ENCODE measurements at places on chromosomes 1 and 21. TPM values are rescaled to one million over a fixed set of nuclear protein-coding genes. Genes with fewer than 3 reads are reported as not detected.

Gene OPTC
- total RNA-seq, result not detected

Gene HSD3B2
- total RNA-seq, result not detected

Gene PLK3
- 58.7 TPM for total RNA-seq

Gene ILDR2
- 5.8 TPM for total RNA-seq

Gene ACTA1
- total RNA-seq, result not detected

Gene LRRIQ3
- 1.7 TPM for total RNA-seq

Gene SPATA45
- total RNA-seq, result not detected

Gene AGRN
- 12.1 TPM for total RNA-seq

Gene FAM110D
- total RNA-seq, result not detected

Gene TTLL10
- 0.11 TPM for total RNA-seq

Gene EPHB2
- not detected for total RNA-seq

Gene BARHL2
- not detected for total RNA-seq

Gene MTARC2
- total RNA-seq, result not detected

Gene DDAH1
- 0.74 TPM for total RNA-seq

Gene ANGPTL1
- not detected for total RNA-seq

Gene ADAMTS4
- total RNA-seq, result 2.2 TPM

GRCh38 chr1:2875707-2876561 is 74.4 kb upstream of the TTC34 start:
- no peaks in the 10 kb centered on the region for H3K27me3 ChIP-seq
- no peak overlapping the region for H3K27ac ChIP-seq
- no peaks in the 10 kb centered on the region for H3K36me3 ChIP-seq
- H3K4me1 ChIP-seq, result no peaks in the 10 kb centered on the region
- ATAC-seq, result no peak

- no peak overlapping the region for H3K27ac ChIP-seq
- no peak overlapping the region for H3K4me3 ChIP-seq
- H3K36me3 ChIP-seq, result peaks cover 95% of the 10 kb centered on the region
- ATAC-seq, result peak; percentile 97
Measured at GRCh38 chr1:180994262-180994661, 28.4 kb downstream of the STX6 start.

- H3K27me3 ChIP-seq, result no peaks in the 10 kb centered on the region
- no peak overlapping the region for H3K27ac ChIP-seq
- ATAC-seq, result peak; percentile 55
- no peak overlapping the region for H3K4me3 ChIP-seq
- H3K4me1 ChIP-seq, result no peaks in the 10 kb centered on the region
Measured at GRCh38 chr1:85654066-85654782, 54.0 kb downstream of the ZNHIT6 start.

GRCh38 chr1:8473121-8473875 is 155.4 kb downstream of the SLC45A1 start:
- peak overlapping the region; percentile 35 for H3K4me3 ChIP-seq
- H3K27ac ChIP-seq, result peak overlapping the region; percentile 58
- H3K27me3 ChIP-seq, result no peaks in the 10 kb centered on the region
- no peak for ATAC-seq

GRCh38 chr1:245465666-245466065 is 310.9 kb downstream of the KIF26B start:
- peaks cover 6% of the 10 kb centered on the region for H3K4me1 ChIP-seq
- ATAC-seq, result no peak
- no peak overlapping the region for H3K4me3 ChIP-seq
- no peak overlapping the region for H3K27ac ChIP-seq
- peaks cover 6% of the 10 kb centered on the region for H3K36me3 ChIP-seq

DNA sequence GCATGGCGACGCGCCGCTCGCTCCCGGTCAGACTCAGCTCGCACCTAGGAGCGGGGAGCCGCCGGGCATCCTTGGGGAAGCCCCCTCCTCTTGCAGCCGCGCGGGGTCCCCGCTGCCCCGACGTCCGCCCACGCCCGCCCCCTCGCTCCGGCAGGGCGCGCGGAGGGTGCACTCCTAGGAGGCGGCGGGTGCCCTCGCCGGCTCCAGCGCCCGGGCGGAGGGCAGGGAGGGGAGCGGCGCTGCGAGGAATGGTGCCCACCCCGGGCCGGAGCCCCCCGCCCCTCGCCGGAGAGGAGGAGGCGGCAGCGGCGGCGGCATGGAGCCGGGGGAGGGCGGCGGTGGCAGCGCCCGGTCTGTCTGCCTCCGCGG is 488 bp downstream of the FAM78B start:
- H3K27me3 ChIP-seq, result peaks cover 22% of the 10 kb centered on the region
- no peak for ATAC-seq
- no peak overlapping the region for H3K4me3 ChIP-seq
- no peaks in the 10 kb centered on the region for H3K4me1 ChIP-seq
- H3K36me3 ChIP-seq, result no peaks in the 10 kb centered on the region
- H3K27ac ChIP-seq, result no peak overlapping the region

GRCh38 chr1:233719655-233720341 is 105.9 kb downstream of the KCNK1 start:
- no peak overlapping the region for H3K4me3 ChIP-seq
- H3K36me3 ChIP-seq, result no peaks in the 10 kb centered on the region
- H3K4me1 ChIP-seq, result no peaks in the 10 kb centered on the region
- ATAC-seq, result no peak

DNA sequence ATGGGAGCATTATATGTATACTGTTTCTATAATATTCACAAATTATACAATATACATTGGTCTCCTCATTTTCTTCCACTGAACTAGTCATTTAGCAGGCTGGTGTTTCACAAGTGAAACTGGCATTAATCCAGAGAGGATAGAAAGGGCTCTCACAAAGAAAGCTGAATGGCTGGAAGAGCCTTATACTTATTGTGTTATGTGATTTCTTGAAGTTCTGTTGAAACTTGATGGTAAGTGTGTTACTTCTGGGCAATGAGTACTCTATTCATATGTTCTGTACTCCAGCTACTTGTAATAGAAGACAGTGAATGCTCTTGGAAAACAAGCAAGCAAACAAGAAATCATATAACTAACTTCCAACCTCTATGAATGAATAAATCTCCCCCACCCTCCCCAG is 14.9 kb downstream of the STX12 start:
- no peak overlapping the region for H3K27ac ChIP-seq
- peaks cover 6% of the 10 kb centered on the region for H3K4me1 ChIP-seq
- peaks cover 37% of the 10 kb centered on the region for H3K36me3 ChIP-seq
- H3K27me3 ChIP-seq, result no peaks in the 10 kb centered on the region
- ATAC-seq, result no peak

DNA sequence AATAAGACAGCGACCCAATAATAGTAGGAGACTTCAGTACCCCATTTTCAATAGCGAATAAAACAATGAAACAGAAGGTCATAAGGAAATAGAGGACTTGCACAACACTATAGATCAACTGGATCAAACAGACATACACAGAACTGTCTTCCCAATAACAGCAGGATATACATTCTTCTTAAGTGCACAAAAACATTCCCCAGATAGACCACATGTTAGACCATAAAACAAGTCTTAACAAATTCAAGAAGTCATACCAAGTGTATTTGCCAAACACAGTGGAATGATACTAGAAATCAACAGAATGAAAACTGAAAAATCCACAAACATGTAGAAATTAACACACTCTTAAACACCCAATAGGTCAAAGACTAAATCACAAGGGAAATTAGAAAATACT is 78.0 kb downstream of the LBR start:
- no peaks in the 10 kb centered on the region for H3K4me1 ChIP-seq
- H3K27ac ChIP-seq, result no peak overlapping the region
- peaks cover 28% of the 10 kb centered on the region for H3K27me3 ChIP-seq
- H3K4me3 ChIP-seq, result no peak overlapping the region
- no peak for ATAC-seq

DNA sequence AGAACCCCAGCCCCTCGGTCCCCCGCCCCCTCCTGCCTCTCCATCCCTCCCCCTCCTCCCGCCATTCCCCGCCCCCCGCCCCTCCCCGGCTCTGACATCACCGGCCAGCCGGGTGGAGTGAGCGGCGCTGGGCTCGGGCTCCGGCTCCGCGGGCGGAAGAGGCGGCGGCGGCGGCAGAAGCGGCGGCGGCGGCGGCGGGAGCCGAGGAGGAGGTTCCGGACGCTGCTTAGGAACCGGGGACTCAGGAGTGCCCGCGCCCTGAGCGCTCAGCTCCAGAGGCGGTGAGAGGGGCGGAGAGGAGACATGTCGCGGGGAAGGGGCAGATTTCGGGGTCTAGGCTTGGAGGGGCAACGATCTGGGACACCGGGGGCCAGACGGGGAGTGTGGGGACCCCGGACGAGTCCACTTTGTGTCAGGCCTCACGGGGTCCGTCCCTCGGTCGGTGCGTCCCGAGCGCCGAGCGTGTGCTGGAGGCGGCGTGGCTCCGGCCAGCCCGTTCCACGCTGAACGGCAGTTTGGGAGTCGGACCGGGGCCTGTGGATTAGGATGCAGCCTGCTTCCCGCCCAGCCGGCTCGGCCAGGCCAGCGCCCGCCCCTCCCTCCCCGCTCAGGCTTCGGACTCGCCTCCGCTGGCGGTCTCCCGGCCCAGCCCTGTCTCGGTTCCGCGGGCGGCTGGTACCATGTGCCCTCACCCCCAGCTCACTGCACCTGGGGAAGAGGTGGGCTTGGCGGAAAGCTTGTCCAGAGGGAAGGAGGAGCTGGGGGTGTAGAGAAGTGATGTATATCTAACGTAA is at the start of gene PEA15:
TSS of gene PEA15 (plus strand) at position 143 of the 794 bp plus-strand sequence. CDS start 6,161 bp downstream, outside the sequence.
- H3K36me3 ChIP-seq, result peaks cover 46% of the 10 kb centered on the region
- no peaks in the 10 kb centered on the region for H3K27me3 ChIP-seq
- peak; percentile 71 for ATAC-seq
- H3K27ac ChIP-seq, result peak within 1 kb of the TSS; percentile 85
- H3K4me3 ChIP-seq, result peak within 1 kb of the TSS; percentile 76

DNA sequence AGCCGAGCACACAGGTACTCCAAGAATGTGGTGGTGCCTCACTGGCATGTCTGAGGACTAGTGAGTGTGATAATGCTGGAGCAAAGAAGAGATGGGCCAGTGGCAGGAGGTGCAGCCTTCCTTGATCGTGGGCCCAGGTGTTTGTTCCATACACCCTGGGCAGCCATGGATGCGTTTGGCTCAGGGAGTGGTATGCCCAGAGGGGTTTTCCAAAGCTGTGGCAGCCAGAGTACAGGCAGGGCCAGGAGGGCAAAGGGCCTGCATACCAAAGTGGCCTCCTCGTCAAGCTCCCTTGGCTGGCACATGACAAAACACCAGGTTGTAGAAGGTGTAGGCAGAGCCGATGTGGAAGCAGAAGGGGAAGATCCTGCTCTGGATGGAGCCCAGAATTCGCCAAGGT is 19.0 kb downstream of the PARS2 start:
- H3K4me3 ChIP-seq, result no peak overlapping the region
- H3K27ac ChIP-seq, result no peak overlapping the region
- no peaks in the 10 kb centered on the region for H3K4me1 ChIP-seq
- no peak for ATAC-seq
- H3K27me3 ChIP-seq, result no peaks in the 10 kb centered on the region

- no peak for ATAC-seq
- no peaks in the 10 kb centered on the region for H3K4me1 ChIP-seq
- H3K27me3 ChIP-seq, result peaks cover 7% of the 10 kb centered on the region
- H3K36me3 ChIP-seq, result no peaks in the 10 kb centered on the region
- H3K27ac ChIP-seq, result no peak overlapping the region
Measured at GRCh38 chr1:192852001-192852947, 43.4 kb downstream of the RGS2 start.

- ATAC-seq, result no peak
- H3K27me3 ChIP-seq, result no peaks in the 10 kb centered on the region
- H3K36me3 ChIP-seq, result no peaks in the 10 kb centered on the region
- no peak overlapping the region for H3K27ac ChIP-seq
Measured at GRCh38 chr1:22536506-22536905, 26.8 kb upstream of the EPHA8 start.

DNA sequence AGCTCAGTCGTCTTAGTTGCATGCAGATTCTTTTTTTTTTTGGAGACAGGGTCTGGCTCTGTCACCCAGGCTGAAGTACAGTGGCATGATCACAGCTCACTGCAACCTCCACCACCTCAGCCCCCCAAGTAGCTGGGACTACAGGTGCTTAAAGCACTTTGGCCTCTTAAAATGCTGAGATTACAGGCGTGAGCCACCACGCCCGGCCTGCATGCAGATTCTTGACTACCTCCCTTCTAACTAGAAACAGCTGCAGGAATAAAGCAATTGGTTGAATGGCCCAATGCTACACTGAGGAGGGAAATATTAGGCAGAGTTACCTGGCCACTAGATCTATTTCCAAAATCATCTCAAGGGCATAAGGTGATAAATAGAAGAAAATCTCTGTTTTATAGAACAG is 29.5 kb upstream of the TTC39A start:
- H3K4me1 ChIP-seq, result no peaks in the 10 kb centered on the region
- H3K27ac ChIP-seq, result no peak overlapping the region
- ATAC-seq, result no peak
- H3K36me3 ChIP-seq, result peaks cover 94% of the 10 kb centered on the region

- no peak for ATAC-seq
- peaks cover 15% of the 10 kb centered on the region for H3K4me1 ChIP-seq
- no peak overlapping the region for H3K27ac ChIP-seq
- no peaks in the 10 kb centered on the region for H3K27me3 ChIP-seq
Measured at GRCh38 chr1:16153999-16154673, 1.7 kb downstream of the EPHA2 start.

GRCh38 chr1:225777583-225778336 is at the start of gene SRP9:
TSS of gene SRP9 (plus strand) at chr1:225777826. CDS start at chr1:225777941, 115 bp downstream.
- no peaks in the 10 kb centered on the region for H3K27me3 ChIP-seq
- peaks cover 13% of the 10 kb centered on the region for H3K4me1 ChIP-seq
- ATAC-seq, result peak; percentile 99
- H3K4me3 ChIP-seq, result no peak within 1 kb of the TSS
- H3K36me3 ChIP-seq, result no peaks in the 10 kb centered on the region
- H3K27ac ChIP-seq, result no peak within 1 kb of the TSS

GRCh38 chr1:229131243-229132105 is 139.4 kb upstream of the RAB4A start:
- ATAC-seq, result no peak
- no peak overlapping the region for H3K27ac ChIP-seq
- H3K4me1 ChIP-seq, result peaks cover 40% of the 10 kb centered on the region
- peak overlapping the region; percentile 1 for H3K4me3 ChIP-seq
- H3K36me3 ChIP-seq, result no peaks in the 10 kb centered on the region

DNA sequence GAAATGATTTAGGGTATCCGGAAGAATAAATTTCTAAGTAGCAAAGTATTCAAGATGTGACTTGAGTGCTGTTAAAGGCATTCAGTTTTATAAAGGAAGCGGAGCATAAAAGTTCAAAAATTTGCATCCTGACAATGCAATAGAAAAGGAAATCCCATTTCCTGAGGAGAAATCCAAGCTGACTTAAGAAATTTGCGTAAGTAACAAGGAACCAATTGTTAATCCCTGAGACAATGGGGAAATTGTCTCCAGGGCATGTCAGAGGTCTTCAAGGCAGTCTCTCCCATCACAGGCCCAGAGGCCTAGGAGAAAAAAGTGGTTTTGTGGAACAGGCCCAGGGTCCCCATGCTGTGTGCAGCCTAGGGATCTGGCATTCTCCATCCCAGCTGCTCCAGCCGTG is 416.0 kb downstream of the PRDM2 start:
- peaks cover 30% of the 10 kb centered on the region for H3K27me3 ChIP-seq
- no peak overlapping the region for H3K27ac ChIP-seq
- H3K4me3 ChIP-seq, result no peak overlapping the region
- peaks cover 5% of the 10 kb centered on the region for H3K4me1 ChIP-seq
- no peaks in the 10 kb centered on the region for H3K36me3 ChIP-seq
- no peak for ATAC-seq

- peak overlapping the region; percentile 81 for H3K27ac ChIP-seq
- no peak for ATAC-seq
- H3K4me1 ChIP-seq, result peaks cover 16% of the 10 kb centered on the region
Measured at GRCh38 chr1:36279110-36279788, 26.9 kb upstream of the SH3D21 start.

Data from activated T-helper 17 cell treated with anti-CD3 and anti-CD28 coated beads, Interleukin-2, amount 50 U/mL, for 72 hours (primary cell).